ENCODE measurements at places on chromosomes 11 and 22.

DNA sequence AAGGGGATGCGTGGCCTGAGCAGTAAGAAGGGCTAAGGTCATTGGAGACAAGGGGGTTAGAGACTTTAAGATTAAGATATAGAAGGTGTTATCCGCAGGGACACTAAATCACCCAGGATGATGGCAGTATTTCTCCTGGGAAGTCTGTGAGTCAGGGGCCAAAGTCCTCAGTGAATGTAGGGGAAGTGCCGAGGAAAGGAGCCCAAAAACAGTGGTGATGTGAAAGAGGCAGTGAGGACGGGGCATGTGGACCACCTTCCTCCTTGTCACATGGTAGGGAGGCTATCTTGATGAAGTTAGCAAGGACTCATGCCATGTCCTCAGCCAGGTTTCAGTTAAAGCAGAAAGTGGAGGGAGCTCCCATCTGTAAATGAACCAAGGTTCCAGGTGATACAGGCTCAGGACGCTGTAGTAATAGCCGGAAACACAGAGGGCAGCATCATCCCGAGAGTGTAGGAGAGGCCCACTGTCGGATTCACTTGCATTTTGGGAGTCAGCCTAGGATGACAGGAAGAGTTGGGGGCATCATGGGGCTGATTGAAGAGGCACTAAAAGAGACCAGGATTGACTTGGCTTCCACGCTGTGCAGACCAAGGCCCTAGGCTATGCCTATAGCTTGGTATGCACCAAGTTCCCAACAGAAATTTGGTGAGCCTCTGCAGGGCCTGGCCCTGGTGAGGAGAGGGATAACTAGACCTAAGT, 33.5 kb downstream of the WEE1 start:
- no peak for DNase-seq

DNA sequence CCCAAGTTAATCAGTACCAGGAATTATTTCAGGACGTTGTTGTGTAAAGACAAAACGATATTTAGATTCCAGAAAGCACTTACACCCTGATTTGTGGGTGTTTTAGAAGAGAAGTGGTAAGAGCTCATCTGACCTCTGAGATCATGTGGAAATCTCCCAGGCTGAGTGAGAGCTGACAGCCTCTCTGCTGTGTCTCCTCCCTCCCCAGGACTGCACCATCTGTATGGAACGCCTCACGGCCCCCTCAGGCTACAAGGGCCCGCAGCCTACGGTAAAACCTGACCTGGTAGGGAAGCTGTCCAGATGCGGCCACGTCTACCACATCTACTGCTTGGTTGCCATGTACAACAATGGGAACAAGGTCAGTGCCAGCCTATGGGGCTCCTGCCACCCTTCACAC, 20.0 kb downstream of the DTX4 start:
- no peak for DNase-seq

DNA sequence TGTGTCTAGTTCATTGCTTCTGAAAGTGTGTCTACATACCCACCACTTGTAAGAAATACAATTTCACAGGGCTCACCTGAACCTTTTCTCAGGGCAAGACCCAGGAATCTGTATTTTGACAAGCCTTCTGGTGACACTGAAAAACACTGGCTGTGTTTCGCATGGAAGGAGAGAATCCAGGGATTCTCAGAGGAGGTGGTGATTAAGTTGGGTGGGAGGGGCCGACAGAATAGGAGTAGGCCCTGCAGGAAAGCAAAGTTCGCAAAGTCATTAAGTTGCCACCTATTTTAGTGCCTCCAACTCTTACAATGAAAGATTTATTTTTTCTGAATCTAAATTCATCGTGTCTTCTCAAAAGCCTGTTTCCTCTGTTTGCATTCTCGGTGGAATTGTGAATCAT, 186.8 kb downstream of the FAT3 start:
- DNase-seq: no peak

DNA sequence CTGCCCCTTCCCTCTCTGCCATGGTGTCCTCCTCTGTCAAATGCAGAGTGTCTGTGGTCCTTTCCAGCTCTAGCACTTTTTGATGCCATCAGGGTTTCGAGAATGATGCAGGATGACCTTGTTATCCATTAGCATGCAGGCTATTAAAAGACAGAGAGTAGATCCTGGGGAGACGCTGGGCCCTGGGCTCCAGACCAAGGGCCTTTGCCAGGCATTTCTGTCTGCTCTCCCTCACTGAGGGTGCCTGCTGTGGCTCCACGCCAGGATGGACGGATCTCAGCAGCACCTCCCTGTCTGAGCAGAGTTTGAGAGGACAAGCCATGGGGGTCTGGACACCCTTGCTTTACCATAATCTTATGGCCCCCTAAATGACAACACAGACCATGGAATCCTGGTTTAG, 110.8 kb upstream of the CD82 start:
- DNase-seq: no peak

- no peak for DNase-seq
Observed at GRCh38 chr22:36405221-36405661, 17.5 kb upstream of the MYH9 start.

DNA sequence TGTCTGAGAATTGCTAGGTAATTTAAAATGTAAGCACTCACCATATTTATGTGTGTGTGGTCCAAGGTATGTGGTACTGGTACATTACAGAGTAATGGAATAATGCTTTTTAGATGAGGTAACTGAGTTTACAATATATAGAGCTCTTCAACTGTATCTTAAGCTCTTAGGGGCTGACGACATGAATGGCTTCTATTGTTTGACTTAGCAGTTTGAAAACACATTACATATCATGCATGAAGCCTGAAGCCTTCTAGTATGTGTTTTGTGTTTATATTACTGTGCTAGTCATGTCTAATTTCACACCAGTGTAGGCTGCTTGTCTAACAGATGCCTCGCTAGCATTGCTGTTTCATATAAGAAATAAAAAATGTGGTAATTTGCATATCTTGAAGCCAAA, 37.2 kb downstream of the GAS2 start:
- no peak for DNase-seq

- no peak for DNase-seq
Observed at GRCh38 chr11:93370260-93370659, 39.7 kb downstream of the DEUP1 start.

DNA sequence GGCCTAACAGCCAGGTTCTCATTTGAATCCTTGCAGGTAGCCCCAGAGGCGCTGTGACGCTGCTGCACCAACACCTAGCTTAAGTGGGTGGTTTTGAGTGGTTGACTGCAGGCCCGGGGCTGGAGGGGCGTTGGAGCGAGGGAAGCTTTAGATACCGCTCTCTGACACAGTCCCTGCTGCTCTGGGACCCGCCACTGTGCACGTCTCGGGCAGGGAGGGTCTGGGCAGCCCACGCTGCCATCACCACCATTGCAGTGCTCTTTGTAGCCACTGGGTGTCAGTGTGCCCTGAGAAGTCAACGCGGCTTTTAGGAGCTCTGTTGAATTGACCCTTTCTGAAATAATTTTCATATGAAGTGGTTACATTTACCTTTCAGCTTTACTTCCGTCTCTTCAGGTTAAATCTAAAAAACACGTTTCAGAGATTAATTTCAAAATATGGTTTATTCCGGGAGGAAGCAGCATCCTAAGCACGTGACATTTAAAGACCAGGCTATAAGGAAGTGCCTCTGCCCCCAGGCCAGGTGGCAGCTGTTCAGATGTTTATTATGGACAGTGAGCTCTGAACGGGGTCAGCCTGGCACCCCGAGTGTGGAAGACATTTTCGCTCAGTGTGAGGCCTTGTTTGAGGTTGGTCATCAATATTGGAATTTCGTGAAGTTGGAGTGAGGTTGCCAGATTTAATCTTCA, 30.9 kb upstream of the PARVB start:
- DNase-seq: peak; percentile 28

GRCh38 chr11:15418921-15419320, 304.2 kb downstream of the INSC start:
- no peak for DNase-seq

DNA sequence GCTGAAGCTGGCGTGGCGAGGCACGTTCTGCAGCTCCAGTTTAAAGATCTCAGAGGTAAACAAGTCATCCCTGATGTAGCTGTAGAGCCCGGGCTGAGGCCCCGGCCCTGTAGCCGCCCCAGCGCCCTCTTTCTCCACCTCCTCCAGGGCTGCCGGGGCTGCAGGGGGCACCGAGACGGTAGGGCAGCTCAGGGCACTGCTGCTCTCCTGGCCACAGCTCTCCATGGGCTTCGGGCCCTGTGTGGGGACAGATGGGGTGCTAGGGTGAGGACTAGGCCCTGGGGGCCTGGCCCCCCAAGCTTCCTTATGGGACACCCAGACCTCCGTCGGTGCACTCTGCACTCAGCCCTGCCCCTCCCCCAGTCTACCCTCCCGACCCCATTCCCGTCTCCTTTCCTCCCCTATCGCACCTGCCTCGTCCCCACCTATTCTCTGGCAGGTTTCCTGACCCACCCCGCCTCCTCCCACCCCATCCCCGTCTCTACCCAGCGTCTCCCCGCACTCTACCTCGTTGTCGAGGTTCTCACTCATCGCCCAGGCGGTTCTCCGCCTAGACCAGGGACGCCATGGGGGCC, 559 bp downstream of the RANBP1 start:
- DNase-seq: no peak

DNA sequence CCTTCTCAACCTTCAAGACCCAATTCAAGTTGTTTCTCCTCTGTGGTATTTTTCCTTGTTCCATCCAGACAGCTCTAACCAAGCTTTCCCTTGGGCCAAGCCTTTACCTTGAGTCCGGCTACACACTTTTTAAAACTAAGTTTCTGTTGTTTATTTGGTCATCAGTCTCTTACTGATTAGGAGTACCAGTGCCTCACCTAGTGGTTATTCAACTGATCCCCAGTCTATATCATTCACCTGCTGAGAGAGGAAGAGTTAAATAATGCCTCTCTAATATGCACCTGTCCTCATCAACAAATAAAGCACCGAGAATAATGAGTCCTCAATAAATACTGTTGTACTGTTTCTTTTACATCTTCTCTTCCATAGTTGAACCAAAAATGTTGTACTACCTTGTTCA, 160.8 kb downstream of the MSANTD4 start:
- DNase-seq: no peak

DNA sequence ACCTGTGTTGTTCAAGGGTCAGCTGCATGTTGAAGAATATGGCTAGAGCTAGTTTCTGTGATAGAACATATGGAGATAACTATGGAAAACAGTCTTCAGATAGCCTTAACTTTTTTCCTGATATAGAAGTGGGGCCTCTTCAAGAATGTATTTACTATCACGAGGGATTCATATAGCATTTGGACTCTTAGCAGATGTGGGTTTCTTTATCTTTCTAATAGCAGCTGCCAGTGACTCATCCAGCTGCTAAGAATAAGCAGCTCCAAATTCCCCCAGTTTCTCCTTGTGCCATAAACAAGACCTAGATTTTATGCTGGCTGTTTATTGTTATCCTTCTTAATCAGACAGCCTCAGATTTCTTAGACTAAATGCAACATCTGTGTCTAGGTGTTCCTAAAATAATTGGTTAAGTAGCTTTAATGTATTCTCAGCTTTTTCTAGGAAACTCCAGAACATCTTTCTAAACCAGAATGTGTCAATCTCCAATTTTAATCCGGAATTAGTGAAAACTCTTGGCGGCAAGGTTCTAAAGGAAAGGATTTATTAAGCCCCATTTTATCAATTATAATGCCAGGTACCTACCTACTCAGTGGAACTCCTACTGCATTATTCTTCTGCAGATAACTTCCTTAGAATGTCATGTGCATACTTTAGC, 119.8 kb downstream of the CSTPP1 start:
- DNase-seq: no peak

GRCh38 chr11:10314199-10315072, 9.6 kb downstream of the ADM start:
- DNase-seq: no peak

DNA sequence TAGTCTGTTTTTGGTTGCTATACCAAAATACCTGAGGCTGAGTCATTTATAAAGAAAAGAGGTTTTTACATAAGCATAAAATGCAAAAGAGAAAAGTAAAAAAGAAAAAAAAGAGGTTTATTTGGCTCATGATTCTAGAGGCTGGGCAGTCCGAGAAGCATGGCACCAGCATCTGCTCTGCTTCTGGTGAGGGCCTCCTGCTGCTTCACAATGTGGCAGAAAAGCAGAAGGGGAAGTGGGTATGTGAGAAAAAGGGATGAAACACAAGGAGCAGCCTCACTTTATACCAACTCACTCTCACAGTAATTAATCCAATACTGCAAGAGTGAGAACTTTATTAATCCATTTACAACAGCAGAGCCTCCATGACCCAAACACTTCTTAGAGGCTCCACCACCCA, 47.1 kb downstream of the MTNR1B start:
- no peak for DNase-seq

GRCh38 chr11:112903340-112903739, 57.9 kb upstream of the NCAM1 start:
- DNase-seq: no peak

DNA sequence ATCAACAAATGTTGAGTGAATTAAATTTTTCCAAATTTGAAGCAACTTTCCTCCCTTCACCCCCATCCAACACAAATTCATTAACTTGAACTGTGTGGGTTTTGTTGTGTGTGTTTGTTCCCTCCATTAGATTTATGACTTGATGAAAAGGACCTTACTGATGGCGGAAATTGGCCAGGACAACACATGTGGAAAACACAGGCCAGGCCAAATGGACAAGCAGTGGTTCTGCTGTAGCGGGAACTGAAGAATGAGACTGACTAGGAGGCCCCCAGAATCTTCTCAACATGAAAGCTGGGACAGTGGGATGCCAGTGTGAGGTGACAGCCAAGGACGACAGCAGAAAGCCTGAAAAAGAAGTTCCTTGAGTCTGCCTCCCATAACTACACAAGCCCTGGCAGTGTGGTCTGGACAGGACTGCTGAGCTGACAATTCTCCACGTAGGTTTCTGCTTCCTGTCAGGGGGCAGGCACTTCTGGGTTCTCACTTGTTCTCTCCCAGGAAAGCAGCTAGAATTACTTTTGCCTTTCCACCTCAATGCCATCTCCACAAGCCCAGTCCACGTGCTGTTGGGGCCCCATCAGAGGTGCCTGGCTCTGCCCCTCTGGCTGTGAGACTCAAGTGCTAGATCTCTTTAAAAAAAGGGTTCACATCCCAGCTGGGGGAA, 94.3 kb downstream of the ETS1 start:
- DNase-seq: no peak

DNA sequence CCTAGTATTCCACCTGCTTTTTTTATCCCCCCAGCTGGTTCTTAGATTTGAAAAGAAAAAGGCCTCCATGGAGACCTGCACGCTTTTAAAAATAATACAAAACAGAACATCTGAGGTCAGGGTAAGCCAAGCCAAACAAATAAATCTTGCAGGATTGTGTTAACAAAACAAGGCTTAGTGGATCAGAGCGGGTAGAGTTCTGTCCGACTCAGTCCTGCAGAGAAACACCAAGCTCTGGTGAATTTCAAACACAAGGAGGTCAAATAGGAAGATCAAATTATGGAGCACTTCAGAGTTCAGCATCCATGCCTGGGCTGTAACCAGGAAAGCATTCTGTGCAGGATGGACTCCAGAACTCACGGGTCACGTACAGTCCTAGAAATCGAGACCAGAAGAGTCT, 86.9 kb downstream of the SYN3 start:
- DNase-seq: no peak

GRCh38 chr11:43555186-43555585, 125.4 kb upstream of the HSD17B12 start:
- no peak for DNase-seq

- DNase-seq: peak; percentile 91
Observed at GRCh38 chr11:70399681-70400112, 1.4 kb downstream of the CTTN start.

All from GM04504 (cell line).